Activated naive CD8-positive, alpha-beta T cell treated with anti-CD3 and anti-CD28 coated beads, Interleukin-2, amount 50 U/mL, for 16 hours (primary cell): ENCODE measurements at places on chromosomes 7 and 10.

DNA sequence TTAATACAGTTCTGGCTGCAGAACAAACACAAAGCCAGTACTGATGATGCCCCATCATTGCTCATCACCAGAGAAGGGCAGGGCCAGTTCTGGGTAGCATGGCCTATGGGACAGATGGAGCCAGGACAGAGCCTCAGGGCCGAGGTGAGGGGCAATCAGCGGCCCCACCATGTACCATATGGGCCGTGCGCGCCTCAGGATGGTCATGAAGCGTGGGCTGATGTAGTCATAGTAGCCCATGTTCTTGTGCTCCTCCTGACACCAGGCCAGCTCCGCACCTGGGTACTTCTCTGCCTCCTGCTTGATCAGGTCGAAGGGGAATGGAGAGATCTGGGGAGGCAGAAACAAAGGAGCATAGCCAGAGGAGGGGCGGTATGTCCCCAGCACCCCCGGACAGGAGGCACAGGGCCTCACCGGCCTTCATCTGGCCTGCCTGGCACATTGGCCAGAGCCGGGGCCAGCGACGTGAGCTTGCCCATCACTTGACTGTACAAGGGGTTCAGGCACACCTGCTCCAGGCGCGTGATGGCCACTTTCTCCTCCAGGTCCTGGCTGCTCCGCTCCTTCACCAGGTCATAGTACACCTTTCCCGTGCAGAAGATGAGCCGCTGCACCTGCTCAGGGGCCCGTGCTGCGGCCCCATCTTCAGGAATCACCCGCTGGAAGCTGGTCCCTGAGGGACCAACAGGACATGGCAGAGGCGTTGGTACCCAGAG is 26.1 kb downstream of the OGDHL start:
- no peak for DNase-seq

DNA sequence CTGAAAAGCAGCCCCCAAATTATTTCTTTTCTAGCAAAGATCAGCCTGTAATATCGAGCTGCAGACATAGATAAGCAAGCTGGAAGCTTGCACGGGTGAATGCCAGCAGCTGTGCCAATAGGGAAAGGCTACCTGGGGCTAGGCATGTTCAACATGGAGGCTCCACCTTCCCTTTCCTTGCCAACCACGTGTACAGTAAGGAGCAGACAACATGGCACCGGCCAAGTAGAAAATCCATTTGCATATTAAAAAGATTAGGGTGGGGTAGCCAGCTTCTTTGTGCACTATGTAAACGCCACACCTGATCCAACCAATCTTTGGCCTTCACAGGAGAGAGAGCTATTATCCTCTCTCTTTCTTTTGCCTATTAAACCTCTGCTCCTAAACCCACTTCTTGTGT is 56.7 kb upstream of the SEPHS1 start:
- no peak for DNase-seq

DNA sequence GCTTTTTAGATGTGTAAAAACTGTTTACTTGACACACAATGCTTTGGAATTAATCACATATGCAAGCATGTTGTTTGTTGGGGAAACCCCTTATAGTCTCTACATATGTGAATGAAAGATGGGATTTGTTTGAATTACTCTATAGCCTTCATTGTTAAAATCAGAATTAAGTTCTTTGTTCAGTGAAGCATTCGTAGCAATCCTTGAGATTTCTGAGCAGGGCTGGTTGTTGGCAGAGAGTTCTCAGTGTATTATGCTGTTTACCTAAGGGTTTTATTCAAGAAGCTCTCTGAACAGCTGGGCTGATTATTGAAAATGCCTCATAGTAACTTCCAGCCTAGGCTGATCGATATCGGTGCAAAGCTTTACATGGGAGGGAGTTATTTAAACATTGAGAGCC is 190.9 kb downstream of the VTI1A start:
- no peak for DNase-seq

DNA sequence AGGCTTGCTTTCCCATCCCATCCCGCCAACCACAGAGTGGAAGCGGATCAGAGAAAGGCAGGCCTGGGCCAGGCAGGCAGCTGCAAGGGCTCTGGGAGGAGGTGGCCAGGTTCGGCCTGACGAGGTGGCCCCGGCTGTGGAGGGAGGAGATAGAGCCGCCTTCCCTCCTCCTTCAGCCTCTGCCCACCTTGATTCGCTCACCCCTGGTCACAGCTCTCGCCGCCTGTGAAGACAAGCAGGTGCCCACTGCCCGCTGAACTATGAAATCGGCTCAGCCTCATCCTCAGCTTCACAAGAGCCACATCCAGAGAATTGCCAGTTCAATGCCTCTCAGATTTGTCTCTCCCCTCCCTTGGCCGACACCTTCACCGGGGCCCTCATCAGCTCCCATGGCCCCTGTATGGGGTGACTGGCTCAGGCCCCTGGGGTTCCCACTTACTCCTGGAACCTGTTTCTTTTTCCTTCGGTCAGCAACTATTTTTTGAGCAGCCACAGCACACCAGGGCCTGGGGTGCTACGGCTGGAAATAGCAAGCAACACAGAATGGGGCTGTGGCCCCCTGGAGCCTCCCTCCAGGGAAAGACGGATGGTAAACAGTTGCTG is 80.0 kb upstream of the CHST15 start:
- DNase-seq = no peak

GRCh38 chr7:22476824-22477223 is 23.2 kb downstream of the STEAP1B start:
- DNase-seq = no peak

- peak; percentile 2 for DNase-seq
Observed at GRCh38 chr7:39950473-39951225, 593 bp downstream of the CDK13 start.

- no peak for DNase-seq
Observed at GRCh38 chr7:85183296-85183695, 3.6 kb downstream of the SEMA3D start.

DNA sequence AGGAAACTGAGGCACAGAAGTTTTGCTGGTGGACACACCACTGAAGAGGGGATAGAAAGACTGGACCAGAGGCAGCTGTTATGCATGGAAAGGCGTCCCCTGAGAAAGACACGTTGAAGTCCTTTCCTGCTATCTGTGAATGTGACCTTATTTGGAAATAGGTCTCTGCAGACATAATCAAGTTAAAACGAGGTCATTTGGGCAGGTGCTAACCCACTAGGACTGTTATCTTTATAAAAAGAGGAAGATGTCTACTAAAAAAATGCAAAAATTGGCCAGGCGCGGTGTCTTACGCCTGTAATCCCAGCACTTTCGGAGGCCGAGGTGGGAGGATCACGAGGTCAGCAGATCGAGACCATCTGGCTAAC is 31.6 kb downstream of the ELMO1 start:
- no peak for DNase-seq

GRCh38 chr10:110618230-110618610 is 25.9 kb upstream of the RBM20 start:
- DNase-seq = no peak

DNA sequence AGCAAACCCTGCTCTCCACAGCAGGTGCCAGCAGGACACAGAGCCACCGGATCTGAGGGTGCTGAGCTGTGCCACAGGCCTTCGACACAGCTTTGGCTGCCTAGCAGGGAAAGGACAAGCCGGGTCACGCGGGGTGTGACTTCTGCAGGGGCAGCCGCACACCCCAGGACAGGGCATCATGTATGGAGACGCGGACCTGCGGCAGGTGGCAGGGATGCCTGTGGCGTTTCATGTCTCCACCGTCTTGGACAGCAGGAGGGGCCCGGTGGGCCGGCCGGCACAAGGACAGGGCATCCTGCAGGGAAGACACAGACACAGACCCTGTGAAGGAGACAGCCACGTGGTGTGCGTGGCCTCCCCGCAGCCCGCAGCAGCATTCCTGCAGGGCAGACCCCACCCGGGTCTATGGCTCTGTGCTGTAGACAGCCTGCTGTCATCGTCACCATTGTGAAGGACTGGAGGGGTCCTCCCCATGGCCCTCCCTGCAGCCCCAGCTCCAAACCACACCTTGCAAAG is 109.2 kb downstream of the PDGFA start:
- DNase-seq = no peak

GRCh38 chr7:116111475-116111874 is 80.9 kb upstream of the TFEC start:
- no peak for DNase-seq
